ENCODE measurements at places on chromosomes 11 and 22.

GRCh38 chr22:24986816-24987215, 34.3 kb downstream of the KIAA1671 start:
- no peak for DNase-seq

DNA sequence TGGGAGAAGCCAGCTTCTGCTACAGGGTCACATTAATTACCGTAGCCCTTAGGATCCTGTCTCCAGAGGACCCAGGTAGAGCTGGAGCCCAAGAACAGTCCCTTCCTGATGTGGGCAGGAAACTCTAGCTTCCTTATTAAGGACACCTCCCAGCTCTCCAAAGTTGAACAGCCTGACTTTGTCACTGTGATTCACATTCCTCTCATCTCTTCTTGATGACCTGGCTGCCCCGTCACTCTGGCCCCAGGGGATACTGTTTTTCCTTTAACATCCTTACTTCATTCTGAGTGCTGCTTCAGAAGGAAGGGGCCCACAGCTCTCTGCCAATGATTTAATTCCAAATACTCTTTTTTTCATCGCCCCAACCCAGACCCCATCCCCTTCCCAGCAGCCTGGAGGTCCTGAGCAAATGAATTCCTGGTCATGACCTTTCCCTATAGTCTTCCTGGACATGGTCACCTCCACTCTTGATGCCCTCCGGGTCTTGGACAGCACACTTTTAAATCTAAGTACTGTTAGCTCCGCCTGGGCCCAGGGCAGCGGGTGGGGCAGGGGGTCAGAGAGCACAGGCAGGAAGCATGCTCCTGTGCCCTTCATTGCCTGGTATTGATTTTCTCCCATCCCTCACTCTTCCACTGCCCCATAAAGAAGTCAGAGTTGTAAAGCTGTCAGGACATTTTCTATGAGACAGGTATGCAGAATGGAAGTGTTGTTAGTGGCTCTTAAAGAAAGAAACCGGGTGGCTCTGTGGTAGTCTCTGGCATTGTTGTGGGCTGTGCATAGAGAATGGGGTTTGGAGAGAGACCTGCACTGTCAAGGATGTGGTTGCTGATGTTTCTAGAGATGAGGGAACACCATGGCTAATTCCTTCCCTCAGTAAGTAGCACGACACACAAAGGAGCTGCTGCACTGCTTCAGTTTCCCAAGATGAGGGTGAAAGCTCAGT, 22.3 kb upstream of the SPON1 start:
- no peak for DNase-seq

DNA sequence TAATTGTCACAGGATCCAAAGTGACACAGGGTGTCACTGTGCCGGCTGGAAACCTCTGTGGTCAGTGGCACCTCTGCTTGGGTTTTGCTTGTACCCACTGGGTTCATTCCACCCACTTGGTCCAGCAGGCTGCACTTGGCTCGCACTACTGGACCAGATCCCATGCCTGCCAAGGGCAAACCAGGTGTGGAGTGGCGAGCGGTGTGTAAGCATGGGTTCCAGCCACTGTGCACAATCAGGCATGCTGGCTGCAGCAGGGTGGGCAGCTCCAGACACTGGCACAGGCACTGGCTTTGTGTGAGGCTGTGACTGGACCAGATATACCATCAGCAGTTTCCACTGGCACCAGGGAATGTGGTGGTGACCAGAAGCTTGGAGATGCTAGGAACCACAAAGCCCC, 261.4 kb downstream of the KCNA4 start:
- no peak for DNase-seq

- DNase-seq = no peak
Observed at GRCh38 chr11:7612661-7613393, 60.5 kb downstream of the CYB5R2 start.

GRCh38 chr22:36201630-36202319, at the start of gene APOL4:
Gene APOL4 (minus strand): TSS chr22:36201809. CDS start chr22:36201734, 75 bp downstream.
- DNase-seq = no peak

DNA sequence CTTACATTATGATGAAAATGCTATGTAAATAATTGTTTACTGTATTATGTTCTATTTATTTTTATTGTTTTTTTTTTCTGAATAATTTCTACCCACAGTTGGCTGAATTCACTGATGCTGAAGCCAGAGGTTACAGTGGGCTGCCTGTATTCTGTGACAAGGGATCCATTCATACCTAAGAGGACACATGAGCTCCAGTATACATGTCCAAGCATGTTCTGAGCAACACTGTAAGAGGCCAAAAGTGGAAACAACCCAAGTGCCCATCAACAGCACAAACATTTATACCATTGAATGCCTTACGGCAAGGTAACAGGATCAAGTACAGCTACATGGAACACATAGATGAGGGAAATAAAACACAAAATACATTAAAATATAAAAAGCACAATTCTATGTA, 1.4 kb upstream of the SRSF8 start:
- DNase-seq = no peak

DNA sequence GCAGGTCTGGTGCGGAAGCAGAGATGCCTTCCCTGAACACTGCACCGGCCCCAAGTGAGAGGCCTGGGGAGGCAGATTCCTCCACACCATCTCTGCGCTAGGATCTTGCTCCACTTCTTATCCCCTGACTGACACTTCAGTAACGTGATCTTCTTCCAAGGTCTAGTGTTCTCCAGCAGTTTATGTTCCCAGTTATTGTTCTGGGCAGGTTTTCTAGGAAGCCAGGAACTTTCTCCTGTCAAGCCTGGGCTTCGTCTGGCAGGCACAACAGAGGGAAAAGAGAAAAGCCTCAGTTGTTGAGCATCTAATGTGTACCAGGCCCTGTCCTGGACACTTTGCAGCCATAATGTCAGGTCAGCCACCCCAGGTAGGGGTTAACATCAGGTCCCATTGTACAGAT, 10.5 kb downstream of the CD82 start:
- DNase-seq = no peak

DNA sequence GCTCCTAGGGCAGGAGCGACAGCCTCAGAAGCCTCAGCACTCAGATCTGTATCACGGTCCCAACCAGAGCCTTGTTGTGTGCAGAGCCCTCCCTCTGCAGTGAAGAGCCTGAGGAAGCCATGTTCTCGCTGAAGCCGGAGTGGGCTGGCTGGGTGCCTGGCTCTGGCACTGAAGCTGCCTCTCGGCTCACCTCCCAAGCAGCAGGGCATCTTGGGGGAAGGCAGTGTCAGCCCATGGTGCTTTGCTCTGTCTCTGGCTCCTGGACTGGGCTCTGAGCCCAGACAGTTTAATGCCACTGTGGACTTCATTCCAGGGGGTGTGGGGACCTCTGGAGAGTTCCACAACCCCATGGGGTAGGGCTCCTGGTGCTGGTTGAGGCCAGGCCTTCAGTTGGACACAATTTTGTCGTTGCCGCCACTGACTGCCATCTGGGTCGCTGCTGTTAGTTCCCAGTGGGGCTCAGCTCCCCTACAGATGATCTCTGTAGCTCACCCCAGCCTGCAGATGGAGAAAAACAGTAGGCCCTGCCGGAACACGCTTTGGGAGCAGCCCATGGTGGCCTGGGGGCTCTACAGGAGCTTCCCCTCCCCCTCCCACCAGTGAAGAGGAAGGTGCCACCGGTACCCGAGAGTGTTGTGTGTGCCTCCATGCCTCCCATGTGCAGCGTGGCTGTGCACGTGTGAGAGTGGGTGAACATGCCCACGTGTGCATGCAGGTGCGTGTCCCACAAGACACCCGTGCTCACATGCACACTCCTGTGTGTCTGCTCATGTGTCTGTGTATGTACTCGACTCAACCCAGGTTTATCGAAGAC, 86.5 kb upstream of the B3GAT1 start:
- no peak for DNase-seq

GRCh38 chr22:47213571-47214230, 451.3 kb downstream of the TBC1D22A start:
- peak; percentile 42 for DNase-seq

DNA sequence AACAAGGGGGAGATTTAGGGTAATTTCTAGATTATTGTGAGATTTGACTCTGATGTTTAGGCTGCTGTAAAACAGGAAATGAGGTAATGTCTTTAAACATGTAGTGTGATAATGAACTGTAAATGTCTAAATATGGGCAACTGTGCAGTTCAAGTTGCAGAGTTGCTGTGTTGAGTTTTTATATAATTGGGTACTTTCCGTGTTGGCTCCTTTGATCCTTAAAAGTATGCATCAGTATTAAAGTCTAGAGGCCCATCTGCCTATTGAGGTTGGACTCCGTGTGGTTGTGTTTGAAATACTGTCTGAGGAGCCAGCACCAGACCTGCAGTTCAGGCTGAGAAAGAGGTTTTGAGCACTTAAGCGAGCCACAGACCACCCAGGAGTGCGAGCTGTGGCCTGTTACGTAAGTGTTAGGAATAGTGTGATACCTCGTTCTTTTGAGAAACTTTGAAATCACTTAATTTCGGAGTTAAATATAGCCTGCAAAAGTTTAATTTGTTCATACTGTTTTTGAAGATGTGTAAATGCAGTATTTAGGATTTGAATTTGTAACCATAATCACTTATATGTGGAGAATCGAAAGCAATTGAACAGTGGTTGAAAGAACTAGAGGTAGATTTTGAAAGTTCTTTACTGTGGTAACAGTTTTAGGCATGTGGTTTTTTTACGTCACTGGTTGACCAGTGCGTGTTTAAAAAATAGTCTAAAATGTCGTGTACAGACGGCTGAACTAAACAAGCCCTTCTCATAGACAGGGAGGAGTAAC, 9.0 kb downstream of the FAM118A start:
- peak; percentile 80 for DNase-seq

- no peak for DNase-seq
Observed at GRCh38 chr11:68596231-68596630, 88.1 kb upstream of the GAL start.

DNA sequence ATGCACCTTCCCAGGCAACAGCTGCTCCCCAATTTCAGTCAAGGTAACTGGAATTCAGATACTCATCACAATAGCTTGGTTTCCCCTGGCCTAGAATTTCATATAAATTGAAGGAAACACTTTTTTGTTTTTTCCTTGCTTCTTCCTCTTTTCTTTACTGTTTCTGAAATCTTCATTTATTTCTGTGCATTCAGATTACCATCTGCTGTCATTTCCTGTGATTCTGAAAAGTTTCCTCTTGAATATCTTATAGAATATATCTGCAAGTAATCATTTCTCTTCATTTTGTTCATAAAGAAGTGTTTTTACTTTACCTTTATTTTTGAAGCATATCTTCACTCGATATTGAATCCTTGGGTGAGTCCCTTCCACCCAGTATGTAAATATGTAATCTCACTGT, 85.3 kb downstream of the GAB4 start:
- no peak for DNase-seq

DNA sequence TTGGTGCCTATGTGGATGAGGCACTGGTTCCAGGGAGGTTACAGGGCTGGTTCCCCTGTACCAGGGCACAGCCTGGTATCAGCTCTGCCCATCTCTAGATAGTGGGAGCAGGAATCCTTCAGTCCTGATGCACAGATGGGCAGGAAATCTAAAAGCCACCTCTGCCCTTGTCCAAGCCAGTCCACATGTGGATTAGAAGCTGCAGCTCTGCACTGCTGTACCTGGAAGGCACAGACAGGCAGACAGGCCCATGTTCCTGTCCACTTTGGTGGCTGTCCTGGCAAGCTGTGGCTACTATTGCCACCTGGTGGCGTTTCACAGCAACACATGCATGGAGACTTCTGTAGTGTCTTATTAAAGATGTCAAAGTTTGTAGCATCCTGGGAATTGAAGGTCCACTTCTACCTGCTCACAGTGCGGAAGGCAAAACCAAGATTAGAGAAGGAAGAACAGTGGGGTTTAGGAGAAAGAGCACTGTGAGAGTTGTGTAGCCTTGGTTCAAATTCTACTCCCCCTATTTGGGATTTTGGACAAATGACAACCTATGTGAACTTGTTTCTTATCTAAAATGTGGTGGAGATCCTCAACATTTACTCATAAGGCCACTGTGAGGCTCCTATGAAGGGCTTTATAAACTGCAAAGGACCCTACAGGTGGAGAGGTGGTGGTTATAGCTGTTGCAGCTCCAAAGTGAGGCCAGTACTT, 30.1 kb downstream of the NAV2 start:
- peak; percentile 55 for DNase-seq

- DNase-seq = no peak
Observed at GRCh38 chr11:75371949-75372876, 20.8 kb upstream of the ARRB1 start.

DNA sequence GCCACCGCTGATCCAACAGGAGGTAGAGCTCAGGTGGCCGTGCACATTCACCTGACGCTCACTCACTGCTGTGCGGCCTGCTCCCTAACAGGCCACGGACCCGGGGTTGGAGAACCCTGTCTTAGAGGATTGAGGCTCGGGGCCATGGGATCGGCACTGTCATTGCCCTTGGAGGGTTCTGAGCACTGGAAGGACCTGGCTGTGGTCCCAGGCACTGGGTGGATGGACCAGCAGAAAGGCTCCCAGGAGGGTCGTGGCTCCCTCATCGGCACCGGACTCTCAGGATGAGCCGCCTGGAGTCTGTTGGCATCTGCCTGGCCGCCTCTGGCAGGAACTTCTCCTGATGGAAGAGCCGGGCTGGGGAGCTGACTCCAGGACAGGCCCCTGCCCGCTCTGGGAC, 6.5 kb downstream of the KCNQ1 start:
- no peak for DNase-seq

DNA sequence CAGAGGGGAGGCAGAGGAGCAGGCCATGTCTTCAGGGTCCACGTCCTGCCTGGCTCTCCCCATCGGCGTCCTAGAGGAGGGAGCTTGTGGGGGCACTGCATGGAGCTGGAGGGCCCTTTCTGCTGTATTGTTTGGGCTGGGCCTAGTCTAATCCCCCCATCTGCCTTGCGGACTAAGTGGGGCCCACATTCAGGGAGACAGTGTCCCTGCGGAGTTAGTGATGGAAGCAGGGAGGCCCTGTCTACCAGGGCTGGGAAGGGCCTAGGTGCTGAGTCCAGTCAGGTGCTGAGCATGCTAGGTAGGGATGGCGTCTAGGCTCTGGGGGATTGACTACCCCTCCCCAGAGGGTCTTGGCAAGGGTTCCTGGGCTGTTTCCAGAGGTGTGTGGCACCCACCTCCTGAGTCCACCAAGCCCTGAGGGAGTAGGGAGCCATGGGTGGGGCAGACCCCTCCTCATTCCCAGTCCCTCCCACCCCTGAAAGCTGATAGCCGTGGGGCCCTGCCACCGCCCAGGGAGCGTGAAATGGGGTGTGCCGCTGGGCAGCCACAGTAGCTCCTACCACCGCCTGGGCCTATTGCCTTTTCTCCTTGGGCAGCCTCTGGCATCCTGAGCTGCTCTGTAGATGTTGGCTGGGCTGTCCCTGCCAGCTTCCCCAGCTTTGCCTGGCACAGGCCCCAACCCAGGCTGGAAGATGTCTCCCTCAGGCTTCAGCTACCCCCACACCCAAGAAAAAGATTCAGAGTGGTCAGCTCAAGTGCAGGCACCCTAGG, 1.9 kb upstream of the POLD4 start:
- no peak for DNase-seq

GRCh38 chr22:46052801-46053562, 76.0 kb upstream of the WNT7B start:
- no peak for DNase-seq

GRCh38 chr22:48101704-48102103, 1339.3 kb downstream of the TBC1D22A start:
- DNase-seq = no peak

- no peak for DNase-seq
Observed at GRCh38 chr11:115162919-115163318, 341.3 kb downstream of the CADM1 start.
